ENCODE measurements at places on chromosomes 16 and 17.

DNA sequence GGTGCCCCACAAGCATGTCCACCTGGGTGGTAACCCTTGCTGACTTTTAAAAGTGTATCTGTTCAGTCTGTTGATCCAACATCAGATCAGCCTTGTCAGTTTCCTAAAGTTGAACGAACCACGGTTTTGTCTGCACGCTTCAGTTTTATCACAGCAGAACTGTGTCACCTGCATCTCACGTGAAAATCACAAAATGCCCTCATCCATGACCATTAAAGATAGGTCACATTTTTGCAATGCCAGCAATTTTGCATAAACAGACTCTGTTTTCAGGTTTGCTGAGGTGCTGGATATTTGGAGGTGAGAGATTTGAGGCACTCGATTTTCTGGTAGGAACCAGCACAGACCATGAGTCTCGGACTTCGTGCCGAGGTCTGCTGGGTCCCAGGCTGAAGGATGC lies 3.0 kb downstream of the METRNL start:
- no peak for DNase-seq

DNA sequence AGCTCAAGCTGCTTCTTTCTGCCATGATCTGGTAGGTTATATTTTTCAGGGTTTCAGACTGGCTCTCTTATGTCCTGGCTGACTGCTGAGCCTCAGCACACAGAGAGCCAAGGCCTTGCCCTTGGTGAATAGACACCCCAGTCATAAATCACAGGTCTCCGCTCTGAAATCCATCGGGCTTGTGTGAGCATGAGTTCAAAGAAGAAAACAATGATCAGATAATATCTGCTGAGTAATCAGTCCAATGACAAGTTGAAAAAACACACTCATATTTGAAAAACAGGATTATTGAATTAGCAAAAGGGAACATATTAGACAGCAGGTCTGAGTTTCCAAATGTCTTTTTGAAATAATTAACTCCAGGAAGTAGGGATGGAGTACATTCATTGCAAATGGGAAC lies 51.1 kb upstream of the NDRG4 start:
- DNase-seq = no peak

- no peak for DNase-seq
Observed at GRCh38 chr17:78409191-78409928, 30.9 kb downstream of the PGS1 start.

- no peak for DNase-seq
Observed at GRCh38 chr17:42548993-42549755, 3.5 kb upstream of the HSD17B1 start.

GRCh38 chr17:55304171-55304859 lies 39.6 kb downstream of the HLF start:
- no peak for DNase-seq

GRCh38 chr17:42913522-42913921 lies 12.9 kb downstream of the G6PC1 start:
- DNase-seq = no peak

- DNase-seq = no peak
Observed at GRCh38 chr17:50100921-50101345, 5.8 kb downstream of the PDK2 start.

DNA sequence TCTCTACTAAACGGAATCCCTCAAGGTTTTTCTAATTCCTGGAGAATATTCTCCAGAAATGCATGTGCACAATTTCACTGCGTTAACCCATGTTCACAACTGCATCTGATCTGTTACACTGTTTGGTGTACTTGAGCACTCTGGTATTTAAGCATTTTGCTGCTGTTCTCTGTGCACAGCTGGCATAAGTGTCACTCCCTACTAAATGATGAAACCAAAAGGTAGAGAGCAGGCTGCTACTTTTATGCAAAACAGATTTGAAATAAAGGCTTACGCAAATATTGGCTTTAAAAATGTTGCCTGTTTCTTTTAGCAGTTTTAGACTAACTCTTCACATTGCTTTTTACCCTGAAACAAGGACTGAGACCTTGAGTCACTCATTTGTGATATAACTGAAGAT lies 41.7 kb downstream of the ESRP2 start:
- DNase-seq = no peak

DNA sequence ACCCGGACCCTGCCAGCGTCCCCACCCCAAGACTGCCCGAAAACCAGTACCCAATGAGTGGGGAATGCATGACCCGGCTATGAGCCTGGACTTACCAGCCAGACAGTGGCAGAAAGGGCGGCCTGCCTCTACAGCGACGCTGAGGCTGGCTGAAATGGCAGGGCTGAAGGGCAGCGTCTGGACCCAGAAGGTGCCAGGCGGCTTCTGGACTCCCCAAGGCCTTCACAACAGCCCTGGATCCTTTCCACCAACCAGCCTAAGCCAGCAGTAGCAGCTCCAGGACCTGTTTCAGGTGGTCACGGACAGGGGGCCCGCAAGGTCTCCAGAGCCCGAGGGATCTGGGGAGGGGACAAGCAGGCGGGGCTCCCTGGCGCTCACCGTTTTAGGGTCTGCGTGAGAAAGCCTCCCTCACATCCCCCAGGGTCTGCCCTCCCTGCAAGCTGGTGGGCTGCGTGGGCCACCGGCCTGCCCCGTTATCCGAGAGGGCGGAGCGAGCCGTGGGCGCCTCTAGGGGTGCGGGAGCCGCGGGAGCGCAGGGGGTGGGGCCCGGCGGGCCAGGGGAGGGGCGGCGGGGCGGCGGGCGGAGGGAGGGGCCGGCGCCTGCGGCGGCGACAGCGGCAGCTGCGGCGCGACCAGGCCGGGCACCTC lies at the start of gene RIPOR1:
TSS of gene RIPOR1 (plus strand) at position 608 of the 648 bp plus-strand sequence. CDS start 9,618 bp downstream, outside the sequence.
- no peak for DNase-seq

DNA sequence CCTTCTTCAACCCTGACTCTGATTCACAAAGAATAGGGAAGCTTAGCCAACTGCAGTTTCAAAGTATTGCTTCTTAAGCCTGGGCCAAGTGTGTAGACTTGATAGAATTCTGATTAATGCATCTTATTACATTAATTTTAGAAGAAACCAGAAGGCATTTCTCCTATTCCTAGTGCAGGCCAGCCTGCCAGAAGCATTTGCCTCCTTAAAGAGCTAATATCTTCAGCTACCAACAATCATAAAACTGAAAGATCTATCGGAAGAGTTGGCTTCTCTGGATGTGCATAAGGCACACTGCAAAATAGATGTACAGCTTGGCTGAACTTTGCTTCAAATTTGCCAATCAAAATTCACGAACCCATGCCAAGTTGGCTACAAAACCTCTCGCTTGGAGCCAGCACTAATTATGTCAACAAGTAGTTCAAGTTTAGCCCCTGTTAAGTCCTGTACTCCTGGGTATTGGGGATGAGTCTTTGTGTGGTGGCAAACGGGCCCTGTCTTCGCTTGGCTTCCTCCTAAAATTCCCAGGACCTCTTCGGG lies 717.8 kb downstream of the WWOX start:
- no peak for DNase-seq

DNA sequence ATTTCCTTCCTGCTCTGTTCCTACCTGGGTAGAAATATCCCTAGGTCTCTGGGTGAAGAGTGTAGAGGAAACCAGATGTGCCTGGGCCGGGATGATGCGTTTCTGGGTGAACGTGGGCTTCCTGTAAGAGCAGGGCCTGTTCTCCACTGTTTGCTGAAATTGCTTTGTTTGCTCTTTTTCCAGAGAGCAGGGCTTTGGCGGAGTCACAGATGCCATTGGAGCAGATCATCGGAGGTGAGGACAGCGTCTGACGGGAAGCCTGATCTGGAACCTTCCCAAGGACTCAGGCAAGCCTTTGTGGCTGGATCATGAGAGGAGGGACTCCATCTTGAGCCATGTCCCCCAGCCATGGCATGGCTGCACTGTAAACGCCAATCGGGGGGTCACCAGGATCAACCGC lies 15.4 kb downstream of the DHODH start:
- no peak for DNase-seq

- DNase-seq = no peak
Observed at GRCh38 chr17:77872714-77873499, 85.6 kb upstream of the TNRC6C start.

DNA sequence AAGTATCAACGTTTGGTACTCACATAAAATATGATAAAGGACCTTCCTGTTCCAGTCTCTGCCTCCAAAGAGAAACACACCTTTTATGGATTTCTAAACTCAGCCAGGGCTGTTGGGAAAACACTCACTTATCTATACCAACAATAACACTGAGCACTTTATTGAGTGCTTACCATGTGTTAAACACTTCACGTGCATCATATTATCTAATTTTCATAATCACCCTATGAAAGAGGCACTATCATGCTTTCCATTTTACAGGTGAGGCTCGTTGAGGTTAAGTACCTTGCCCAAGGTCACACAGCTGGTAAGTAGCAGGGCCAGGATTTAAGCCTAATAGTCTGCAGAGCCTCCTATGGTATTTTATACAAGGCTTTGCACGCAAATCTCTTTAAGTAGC lies 251.5 kb upstream of the SOX9 start:
- DNase-seq = no peak

DNA sequence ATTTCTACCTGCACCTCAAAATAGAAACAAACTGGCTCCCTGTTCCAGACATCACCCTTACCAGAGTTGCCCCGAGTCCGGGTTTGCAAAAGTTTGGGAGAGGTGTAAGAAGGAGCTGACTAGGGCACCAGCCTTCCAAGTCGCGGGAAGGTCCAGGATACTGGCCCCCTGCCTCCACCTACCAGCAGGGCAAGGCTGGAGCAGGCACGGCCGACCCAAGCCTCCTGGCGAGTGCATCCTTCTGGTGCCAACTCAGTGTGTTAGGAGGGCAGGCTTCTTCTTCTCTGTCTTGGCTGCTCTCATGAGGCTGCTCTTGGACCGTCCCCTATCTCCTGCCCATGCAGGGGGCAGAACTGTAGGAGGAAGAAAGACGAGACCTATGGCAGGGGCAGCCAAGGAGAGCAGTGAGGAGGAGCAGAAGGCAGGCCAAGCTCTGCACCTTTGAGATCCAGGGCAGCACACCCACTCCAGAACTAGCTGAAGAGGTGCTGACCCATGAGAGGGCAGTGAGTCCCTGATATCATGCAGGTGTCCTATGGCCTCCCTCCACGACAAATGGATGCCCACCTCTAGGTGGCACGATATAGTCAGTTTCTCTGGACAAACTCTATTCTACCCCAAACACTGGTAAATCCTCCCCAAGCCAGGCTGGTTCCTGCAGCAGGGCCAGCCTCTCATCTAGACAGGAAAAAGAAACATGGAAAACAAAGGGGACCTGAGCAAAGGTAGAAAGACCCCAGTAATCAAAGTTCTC lies 54.4 kb downstream of the CYTH1 start:
- no peak for DNase-seq

DNA sequence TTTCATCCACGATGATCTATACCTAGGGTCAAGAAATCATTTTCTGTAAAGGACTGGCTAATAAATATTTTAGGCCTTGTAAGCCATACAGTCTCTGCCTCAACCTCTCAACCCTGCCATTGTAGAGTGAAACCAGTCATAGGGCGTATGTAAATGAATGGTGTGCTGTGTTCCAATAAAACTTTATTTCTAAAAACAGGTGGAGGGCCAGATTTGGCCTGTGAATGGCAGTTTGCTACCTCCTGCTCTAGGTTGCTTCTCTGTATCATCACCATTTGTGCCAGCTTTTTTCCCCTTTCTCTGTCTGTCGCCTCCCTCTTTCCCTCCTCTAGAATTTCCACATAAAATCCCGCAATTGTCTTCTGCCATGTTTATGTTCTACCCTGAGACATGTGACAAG lies 181.7 kb downstream of the XYLT1 start:
- DNase-seq = no peak

GRCh38 chr17:41478237-41478636 lies 2.7 kb downstream of the KRT35 start:
- no peak for DNase-seq

DNA sequence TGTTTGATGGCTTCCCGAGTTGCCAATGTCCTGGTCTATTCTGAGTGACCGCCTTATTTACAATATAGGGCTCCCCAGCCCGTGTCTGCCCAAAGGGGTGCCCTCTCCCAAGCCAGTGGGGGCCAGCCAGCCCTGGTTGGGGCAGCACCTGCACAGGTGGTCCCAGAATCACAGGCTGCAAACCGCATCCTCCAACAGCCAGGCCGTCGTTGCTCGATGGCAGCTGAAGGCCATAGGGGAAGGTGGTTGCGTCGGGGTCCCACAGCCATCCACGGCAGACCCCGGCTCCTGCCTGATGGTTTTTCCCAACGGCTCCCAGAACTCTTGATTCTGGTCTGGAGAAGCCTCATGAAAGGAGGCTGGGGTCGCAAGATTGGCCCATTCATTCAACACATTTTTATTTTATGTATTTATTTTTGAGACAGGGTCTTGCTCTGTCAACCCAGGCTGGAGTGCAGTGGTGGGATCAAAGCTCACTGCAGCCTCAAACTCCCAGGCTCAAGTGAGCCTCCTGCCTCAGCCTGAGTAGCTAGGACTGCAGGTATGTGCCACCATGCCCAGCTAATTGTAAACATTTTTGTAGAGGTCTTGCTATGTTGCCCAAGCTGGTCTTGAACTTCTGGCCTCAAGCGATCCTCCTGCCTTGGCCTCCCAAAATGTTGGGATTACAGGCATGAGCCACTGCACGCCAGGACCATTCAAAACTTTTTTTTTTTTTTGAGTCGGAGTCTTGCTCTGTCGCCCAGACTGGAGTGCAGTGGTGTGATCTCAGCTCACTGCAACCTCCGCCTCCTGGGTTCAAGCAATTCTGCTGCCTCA lies 79.0 kb upstream of the TOB1 start:
- no peak for DNase-seq

DNA sequence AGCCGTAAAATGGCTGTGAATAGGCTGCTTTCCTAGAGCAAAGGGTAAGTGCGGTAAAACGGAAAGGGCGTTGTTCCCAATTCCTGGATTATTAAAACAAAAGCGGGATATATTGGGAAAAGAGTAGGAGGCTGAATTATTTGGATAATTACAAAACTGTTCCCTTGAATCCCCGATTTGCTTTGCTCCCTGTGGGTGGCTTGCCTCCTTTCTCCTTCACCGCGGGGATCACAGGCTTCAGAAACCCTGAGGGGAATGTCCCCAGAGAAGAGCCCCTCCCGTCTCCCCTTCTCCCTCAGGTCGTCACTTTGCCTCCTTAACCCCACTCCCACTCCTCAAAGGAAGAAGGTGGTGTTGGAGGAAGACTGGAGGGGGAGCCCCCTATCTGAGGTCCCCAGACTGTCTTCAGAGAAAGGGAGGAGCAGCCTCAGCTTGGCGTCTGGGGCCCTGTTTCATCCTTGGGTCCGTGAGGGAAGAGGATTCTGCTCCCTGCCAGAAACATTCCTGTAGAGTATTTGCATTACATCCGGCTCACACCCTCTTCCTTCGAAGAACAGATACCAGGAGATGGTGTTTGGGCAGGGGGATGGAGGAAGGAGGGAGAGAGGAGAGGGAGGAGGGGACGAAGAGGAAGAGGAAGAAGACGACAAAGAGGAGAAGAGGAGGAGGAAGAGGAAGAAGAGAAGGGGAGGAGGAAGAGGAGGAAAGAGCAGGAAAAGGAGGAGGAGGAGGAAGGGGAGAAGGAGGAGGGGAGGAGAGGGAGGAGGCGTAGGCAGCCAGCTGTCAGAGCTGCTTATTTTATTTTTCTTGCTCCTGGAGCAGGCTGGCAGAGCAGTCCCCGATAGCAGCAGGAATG lies 31.8 kb downstream of the MRM1 start:
- no peak for DNase-seq
